Small intestine (tissue), 16 donors: ENCODE measurements at places on chromosomes 3 and 15. TPM values are rescaled to one million over a fixed set of nuclear protein-coding genes. Genes with fewer than 3 reads are reported as not detected.

The CPN2 gene
- 2.0 TPM for polyA plus RNA-seq

The PLCH1 gene
- 9.7 TPM for polyA plus RNA-seq

The TTBK2 gene
- 0.54 TPM for polyA plus RNA-seq

The SGO1 gene
- 1.6 TPM for polyA plus RNA-seq

The MKRN3 gene
- polyA plus RNA-seq = 0.38 TPM

The SEMA3G gene
- polyA plus RNA-seq = 30.4 TPM

The TNIK gene
- polyA plus RNA-seq = 30.1 TPM

The C3orf49 gene
- not detected for polyA plus RNA-seq

The UNC13C gene
- not detected for polyA plus RNA-seq

The GP5 gene
- polyA plus RNA-seq = 0.18 TPM

The IRAK2 gene
- 4.2 TPM for polyA plus RNA-seq

The CHST14 gene
- 11.3 TPM for polyA plus RNA-seq

The IMPG2 gene
- not detected for polyA plus RNA-seq

The ITIH1 gene
- polyA plus RNA-seq = not detected

The P4HTM gene
- polyA plus RNA-seq = 47.6 TPM

The ADAMTSL3 gene
- polyA plus RNA-seq = 1.6 TPM

The ZBTB11 gene
- 17.6 TPM for polyA plus RNA-seq

The TRIM42 gene
- polyA plus RNA-seq = not detected

- no peak for DNase-seq
Measured at GRCh38 chr15:67165254-67166253, 88.9 kb downstream of the AAGAB start.

DNA sequence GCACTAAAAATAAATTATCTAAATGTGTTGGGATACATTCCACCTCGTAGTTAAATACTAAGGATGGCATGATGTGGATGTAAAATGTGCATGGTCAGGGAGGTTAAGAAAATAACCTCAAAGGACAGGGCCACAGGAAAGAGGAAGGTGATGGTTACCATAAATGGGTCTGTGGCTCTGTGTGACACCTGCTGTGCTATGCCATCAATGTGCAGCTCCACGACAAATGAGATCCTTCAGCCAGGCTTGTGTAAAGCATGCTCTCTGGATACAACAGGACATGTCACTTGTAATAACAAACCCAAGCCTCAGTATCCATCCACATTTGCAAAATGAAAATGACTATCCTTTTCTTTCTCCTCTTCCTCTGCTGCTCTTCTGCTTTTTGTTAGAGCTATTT is 456.7 kb upstream of the RASGRP1 start:
- no peak for DNase-seq

- no peak for DNase-seq
Measured at GRCh38 chr3:30252474-30252873, 353.9 kb upstream of the TGFBR2 start.

DNA sequence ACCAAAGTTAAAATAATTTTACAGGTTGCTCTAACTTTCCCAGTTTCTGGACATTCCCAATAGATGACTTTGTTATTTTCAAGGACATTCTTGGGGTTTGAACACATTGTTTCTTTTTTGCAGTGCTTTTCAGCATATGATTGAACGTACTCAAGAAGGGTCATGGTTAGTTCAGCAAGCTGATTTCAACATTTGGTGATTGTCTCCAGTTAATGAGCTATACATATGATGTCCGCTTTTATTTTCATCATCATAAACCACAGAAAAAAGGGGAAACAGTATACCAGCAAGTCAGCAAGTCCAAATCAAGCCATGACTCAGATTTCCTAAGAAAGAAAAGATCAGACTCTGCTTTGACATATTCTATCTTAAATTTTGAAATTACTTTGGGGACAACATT is 69.4 kb downstream of the B3GALNT1 start:
- DNase-seq = no peak

DNA sequence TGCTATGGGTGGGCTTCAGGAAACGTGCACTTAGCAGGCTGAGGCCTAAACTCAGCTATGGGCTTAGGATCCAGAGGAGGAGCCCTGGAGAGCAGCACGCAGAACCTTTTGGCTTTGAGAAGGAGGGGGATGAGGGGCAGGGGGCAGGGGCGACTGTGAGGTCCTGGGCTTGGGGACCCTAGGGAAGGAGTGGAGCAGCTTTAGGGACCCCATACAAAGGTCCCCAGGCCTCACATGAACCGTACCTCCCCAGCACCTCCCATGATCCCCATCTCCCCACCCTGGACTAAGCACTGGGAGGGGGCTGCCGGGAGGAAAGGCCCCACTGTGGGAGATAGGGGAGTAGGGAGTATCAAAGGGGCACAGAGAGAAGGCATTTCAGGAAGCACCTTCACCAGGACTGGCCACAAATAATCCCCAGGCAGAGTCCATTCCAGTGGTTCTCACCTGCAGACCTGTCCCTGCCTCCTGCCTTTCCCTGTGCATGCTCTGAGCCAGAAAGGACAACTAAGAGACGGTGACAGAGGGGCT is 62.0 kb upstream of the KLF13 start:
- DNase-seq = peak; percentile 22

GRCh38 chr15:74263466-74263865 is 27.3 kb downstream of the CCDC33 start:
- no peak for DNase-seq

- peak; percentile 18 for DNase-seq
Measured at GRCh38 chr3:100988080-100988479, 5.1 kb downstream of the ABI3BP start.

DNA sequence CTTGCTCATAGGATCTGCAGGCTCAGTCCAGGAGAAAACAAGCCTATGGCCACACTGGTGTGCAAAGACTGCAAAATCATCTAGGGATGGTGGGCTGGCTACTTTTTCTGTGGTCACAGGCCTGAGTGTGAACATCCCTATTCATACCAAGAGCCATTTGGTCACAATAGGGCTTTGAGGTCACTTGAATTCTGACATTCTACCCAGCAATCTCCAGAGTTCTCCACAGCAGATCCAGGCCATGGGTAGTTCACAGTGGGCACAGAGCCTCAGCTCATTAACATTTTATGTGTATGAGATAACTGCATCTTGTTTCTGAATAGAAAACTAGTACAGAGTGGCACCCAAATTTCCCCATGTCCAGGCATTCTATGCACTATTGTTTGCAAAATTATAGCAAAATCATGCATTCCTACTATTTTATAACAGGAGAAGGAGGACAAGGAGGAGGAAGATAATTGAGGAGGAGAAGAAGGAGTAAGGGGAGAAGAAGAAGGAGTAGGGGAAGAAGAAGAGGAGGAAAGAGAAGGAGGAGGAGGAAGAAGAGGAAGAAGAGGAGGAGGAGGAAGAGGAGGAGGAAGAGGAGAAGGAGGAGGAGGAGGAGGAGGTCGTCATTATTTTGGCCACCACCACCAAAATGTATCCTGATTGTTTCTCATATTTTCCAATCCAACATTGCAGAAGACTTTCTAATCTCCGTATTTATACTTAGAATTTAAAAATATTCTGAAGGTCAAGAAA is 129.0 kb downstream of the SEMA6D start:
- no peak for DNase-seq

- peak; percentile 45 for DNase-seq
Measured at GRCh38 chr15:28974142-28974541, 88.4 kb downstream of the APBA2 start.

DNA sequence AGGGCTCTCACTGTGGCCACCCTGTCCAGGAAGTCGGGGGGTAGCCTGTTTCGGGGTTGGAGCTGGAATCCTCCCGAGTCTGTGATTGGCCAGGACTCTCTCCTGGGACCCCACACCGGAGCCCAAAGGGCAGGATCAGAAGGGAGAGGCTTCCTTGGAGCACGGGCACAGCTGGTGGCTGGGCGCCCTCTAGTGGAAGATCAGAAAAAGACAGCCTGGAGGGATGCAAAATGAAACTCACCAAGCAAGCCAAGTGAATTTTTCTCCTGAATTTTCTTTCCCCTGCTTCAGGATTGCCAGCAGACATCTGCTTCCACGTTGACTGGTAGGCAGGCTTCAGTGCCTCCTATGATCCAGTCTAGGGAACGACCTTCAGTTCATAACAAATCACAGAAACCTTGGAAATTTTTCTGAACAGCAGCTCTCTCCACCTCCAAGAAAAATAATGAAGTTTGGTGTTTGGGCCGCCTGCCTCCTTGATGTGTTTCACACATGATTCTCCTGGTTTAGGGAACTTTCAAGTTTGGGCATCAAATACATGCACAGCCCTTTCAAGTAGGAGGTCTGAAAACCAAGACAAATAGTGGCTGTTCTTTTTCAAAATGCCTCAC is 224.6 kb downstream of the VPS13C start:
- peak; percentile 39 for DNase-seq

DNA sequence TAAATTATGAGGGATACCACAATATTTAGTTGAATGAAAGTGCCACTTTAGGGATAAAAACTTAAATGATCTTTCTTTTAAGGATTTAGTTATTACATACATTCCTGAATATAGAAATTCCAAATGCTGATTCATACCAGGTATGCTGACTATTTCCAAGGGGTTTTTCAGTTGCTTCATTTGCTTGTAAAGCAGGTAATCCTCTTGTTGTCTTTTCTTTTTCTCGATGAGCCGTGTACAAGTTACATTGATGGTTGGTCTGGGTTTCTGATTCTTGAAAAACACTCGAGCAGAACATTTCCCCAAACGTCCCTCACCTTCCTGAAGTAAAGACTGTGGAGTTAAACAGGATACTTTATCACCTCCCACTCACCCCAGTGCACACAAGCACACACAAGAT is 21.7 kb downstream of the RARRES1 start:
- no peak for DNase-seq

- DNase-seq = no peak
Measured at GRCh38 chr3:10366651-10367101, 45.8 kb upstream of the SEC13 start.

GRCh38 chr3:138845181-138845601 is 10.5 kb upstream of the PIK3CB start:
- DNase-seq = no peak

DNA sequence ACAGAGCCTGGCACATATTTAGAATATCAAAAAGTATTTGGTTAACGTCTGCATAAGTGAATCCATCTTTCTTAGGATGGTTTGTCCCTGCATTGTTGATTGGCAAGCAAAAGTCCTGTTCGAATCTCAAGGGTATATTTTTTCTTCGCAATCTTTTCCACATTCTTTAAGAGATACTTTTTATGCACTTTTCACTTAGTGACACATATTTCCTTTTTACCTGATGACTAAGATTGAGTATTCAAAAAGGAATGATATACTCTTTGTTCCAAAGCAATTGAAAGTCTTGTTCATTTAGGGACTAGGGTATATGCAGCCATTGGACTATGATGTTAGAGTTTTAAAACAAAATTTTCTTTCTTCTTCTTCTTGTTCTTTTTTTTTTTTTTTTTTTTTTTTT is 349.9 kb downstream of the NLGN1 start:
- no peak for DNase-seq

- DNase-seq = no peak
Measured at GRCh38 chr15:53434174-53434678, 325.2 kb downstream of the WDR72 start.

DNA sequence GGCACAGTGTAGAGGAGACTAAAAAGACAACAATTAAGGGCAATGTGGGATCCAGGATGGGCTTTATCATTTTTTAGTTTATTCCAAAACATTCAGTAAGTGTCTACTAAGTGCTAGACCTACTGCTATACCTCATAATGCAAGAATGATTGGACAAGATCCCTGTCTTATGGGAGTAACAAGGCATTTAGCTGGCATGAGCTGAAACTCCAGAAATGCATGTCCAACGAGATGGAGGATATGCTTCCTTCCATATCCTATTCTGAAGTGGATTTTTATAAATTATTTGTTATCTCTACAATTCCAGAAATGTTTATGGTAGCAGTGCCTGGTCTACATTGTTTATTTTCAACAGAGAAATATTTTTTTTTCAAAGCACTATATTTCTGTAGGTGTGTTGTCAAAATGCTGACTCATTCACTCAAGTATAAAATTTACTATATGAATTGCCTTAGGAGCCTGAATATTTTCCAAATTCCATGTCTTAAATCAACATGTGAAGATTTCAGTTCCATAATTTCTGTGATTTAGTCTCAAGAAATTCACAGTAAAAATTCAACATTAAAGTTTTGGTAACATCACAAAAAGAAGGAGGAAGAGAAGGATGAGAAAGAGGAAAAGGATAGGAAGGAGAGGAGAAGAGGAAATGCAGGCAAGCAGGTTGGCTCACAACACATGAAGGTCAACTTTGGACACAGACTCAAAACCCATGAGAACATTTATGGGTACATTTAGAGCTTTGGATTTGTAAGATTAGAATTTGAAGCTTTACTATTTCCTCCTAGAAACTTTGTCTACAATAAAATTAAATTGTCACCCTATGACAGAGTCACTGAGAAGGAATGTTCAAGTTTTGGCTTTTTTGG is 88.6 kb downstream of the P3H2 start:
- DNase-seq = no peak

DNA sequence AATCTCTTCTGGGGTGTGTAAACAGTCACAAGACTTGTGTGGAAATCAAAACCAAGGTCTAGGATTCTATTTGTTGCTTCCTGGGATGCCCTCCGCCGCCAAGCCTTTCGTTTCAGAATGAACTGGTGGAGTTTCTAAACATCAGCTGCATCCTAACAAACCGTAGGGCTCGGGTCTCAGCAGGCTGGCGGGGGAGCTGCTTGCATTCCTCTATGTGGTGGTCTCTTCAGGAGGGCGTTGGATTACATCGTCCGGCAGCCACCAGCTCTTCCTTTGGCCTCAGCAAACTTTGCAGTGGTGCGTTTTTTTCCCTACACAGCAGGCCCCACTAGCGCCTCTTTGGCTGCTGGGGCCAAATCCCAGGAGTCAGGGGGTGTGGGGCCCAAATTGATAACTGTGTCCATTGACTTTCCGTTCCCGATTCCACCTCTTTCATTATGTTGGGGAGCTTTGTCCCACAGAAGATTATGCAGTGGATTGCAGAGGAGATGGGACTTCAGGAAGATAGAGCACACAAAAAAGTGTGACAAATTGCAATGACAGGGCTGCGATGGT is 390.0 kb upstream of the NR2F2 start:
- no peak for DNase-seq

DNA sequence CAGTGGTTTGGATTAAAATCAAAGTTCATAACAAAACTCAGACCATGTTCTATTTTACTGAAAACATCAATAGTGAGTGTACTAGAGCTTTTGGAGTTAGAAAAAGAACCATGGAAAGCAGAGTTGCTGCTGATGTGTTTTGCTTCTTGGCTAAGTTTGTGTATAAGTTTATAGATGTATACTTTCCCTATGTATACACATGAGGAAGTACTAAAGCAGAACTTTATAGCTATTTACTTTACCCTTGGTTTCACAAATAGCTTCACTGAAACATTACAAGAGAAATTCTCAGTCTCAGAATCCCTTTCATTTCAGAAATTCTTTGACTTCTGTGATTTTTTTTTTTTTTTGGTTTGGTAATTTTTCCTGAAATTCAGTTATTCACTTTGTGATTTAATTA is 229.0 kb downstream of the PTPRG start:
- DNase-seq = no peak

DNA sequence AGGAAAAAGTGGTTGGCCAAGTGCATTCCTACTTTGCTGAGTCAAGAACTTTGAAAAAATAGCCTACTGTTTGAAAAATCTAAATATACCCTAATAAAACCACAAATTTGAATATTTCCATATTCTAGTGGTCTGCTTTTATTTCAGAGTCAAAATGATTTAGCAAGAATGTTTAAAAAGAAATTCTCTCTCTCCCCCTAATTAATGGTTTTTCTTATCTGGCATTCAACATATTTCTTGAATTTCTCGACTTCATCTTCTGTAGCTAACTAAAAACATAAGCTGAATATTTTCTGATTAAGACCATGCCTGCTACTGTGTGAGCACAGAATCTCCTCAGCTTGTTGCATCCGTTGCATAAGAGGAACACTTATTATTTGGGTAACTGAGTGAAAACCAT is 563.5 kb upstream of the TBL1XR1 start:
- DNase-seq = no peak
